ENCODE measurements at places on chromosomes 5 and 9.

- no peak for DNase-seq
These were observed 1.8 kb downstream of the TSC1 start for GRCh38 chr9:132942541-132943182.

DNA sequence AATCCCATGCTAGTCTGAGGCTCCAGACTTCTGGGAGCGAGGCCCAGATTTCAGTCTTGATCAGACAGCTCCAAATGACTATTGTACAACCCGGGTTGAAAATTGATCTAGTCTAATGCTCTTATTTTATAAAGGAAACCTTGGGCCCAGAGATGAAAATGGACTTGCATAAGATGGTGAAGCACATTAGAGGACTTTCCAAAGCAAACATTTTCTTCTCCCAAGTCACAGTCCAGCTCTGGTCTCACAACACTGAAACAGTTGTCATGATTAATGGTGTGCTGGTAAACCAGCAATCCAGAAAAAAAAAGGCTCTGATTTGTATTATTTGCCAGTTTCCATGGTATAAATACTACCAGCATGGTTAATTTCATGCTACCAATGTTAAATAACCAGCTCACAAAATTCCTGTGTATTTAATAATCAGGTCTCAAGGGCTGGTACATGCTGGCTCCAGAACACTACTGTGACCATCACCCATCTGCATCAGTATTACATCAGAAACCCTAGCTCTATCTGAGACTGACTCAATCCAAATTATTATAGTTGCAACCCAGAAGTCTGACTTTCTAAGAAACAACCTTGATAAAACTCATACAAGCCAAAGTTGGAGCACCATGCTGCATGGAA is 32.5 kb upstream of the ABLIM3 start:
- no peak for DNase-seq

DNA sequence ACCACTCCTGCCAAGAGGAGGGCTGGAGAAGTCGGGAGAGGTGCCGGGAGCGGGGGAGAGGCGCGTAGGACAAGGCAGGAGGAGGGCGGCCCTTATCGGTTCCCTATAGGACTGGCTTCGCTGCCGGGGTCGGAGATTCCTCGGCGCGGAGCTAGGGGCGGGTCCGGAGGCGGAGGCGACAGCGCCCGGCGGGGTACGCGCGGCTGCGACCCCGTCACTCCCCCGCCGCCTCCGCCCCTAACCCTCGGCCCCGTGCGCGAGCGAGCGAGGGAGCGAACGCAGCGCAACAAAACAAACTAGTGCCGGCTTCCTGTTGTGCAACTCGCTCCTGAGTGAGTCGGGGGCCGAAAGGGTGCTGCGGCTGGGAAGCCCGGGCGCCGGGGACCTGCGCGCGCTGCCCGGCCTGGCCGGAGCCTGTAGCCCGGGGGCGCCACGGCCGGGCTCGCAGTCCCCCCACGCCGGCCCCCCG is 2.0 kb downstream of the GLIS3 start:
- DNase-seq = peak; percentile 6

GRCh38 chr9:32986971-32987370 is 14.5 kb downstream of the APTX start:
- DNase-seq = no peak

- DNase-seq = no peak
These were observed 6.3 kb downstream of the NR2F1 start for GRCh38 chr5:93589152-93589828.

DNA sequence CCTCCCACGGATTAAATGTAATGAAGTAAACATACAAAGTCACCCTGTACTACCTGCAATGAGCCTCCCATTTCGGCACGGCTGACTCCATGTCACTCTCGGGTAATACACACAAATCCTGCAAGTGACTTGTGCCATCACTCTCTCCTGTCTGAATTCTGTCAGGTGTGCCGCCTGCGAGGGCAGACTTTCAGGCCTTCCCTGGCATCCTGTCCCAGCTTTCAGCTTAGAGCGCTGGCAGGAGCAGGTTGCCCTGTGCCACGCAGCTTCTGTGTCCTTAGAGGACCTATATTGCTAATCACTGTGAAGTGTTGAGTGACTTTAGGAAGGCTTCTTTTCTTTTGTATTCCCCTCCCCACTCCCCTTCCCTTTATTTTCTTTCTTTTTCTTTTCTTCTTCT is 25.8 kb upstream of the S1PR3 start:
- no peak for DNase-seq

- no peak for DNase-seq
These were observed 43.2 kb upstream of the PRSS3 start for GRCh38 chr9:33752130-33752637.

DNA sequence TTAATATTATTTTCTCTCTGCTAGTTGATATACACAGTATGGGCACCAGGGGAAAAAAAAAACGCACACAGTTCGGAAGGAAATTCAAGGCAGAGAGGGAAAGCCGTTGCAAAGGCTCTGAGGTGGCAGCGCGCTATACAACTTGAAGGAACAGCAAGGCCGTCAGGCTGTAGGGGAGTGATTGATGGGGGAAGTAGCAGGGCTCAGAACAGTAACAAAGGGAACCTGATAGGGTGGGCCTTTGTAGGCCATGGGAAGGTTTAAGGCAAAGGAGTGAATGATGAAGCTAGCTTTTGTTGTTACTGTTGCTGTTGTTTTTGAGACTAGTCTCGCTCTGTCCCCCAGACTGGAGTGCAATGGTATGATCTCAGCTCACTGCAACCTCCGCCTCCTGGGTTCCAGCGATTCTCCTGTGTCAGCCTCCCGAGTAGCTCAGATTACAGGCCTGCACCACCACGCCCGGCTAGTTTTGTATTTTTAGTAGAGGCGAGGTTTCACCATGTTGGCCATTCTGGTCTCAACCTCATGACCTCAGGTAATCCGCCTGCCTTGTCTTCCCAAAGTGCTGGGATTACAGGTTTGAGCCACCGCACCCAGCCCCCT is 27.0 kb downstream of the AQP7 start:
- DNase-seq = no peak

DNA sequence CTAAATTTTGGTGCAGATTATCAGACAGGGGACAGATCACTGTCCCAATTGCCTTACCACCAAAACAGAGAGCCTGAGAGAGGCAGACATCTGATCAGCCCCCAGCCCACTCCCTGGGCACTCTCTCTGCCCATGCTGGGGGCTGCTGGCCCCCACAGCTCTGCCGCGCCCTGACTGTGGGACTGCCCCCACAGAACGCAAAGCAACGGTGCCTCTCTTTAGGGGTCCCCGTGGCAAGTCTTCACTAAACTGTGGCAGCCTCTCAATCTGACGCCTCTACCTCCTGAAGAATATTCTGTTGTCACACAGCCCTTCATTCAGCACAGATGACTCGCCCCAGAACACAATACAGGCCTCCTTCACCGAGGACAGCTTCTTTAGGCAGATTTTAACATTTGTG is 197.4 kb downstream of the ERCC6L2 start:
- no peak for DNase-seq

Measured in CD4-positive, alpha-beta T cell treated with Interleukin-4 for 4 hours (primary cell).